ENCODE measurements at places on chromosomes 12 and 14.

DNA sequence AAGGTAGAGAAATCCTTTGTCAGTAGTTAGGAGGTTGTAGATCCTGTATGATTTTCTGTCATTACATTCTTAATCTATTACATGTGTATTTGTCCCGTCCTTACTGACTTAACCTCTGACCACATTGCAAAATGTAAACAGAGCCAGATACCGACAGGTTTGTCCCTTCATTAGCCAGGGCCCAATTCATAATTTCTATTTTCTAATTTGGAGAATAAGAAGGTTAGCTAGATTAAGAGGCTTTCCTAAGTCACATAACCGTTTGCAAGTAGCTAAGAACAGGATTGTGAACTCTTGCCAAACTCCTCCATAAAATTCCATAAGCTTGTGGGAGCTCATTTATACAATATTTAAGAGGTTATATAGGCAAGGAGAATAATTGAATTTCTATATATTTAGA, 352.6 kb downstream of the RAD51B start:
- no peak for DNase-seq

DNA sequence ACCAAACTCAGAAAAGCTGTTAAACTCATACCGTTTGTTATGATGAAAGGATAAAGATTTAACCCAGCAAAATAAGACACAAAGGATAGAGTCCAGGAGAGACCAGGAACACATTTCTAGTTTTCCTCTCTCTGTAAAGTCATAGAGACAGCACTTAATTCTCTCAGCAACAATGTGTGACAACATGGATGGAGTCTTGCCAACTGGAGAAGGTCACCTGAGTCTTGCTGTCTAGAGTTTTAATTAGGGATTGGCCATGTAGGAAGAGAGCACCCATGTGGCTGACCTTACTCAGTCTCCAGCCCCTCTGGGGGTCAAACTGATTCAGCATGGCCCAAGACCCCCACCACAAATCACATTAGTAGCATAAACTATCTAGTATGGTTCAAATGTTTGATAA, 151.0 kb upstream of the ATF7IP start:
- no peak for DNase-seq

DNA sequence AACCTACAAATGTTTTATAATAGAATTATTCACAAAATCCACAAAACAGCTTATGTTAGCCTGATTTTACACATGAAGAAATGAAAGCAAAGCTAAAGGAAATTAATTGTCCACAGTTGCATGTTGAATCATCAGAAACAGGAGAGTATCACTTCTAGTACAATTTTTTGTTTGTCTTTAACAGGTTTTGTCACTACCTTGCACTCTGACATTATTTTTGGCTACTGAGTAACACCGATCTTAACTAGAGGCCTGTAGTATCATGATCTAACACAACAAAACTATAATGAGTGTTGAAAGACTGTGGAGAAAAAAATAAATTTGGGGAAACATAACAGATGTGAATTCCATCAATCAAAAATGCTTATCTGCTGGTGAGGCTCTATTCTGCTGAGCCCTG, 60.1 kb downstream of the TAOK3 start:
- DNase-seq: no peak

DNA sequence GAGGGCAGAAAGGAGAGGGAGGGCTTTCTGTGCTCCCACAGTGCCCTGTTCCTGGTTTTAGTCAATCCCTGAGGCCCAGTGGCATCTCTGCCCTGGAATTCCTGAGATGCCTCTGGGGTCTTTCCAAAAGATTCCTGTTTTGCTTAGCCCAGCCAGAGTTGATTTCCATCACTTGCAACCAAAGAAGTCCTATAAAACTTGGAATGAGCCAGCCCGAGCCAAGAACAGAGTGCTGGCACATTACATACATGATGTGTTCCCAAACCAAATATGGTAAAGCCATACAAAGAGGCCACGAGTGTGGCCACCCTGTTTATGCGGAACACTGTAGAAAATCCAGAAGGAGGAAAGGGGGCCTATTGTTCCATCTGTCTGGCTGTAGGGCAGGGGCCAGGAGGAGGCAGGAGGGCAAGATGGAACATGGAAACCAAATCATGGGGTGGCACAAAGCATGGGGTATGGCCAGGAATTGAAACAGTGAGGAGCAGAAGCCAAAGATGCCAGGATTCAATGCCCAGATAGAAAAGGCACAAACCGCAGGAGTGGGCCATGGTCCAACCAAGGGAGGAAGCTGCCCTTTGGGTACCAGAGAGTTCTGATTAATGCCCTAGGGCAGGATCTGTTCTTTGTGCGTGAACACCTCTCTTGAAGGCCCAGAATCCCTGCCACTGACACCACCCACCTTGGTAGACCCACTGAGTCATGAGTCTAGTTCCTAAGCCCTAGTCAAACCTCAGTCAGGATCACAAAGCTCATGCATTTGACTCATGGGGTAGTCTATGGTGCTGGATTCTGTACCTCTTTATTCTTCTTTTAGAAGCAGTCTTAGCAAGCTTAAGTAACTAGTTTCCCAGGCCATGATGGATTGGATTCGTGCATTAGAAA, 75.2 kb downstream of the LRRC74A start:
- no peak for DNase-seq

- no peak for DNase-seq
Observed at GRCh38 chr14:105326568-105326867, 12.0 kb downstream of the PACS2 start.

GRCh38 chr12:19901841-19902240, 462.5 kb downstream of the AEBP2 start:
- DNase-seq: no peak

- no peak for DNase-seq
Observed at GRCh38 chr12:242496-242895, 20.1 kb downstream of the SLC6A13 start.

DNA sequence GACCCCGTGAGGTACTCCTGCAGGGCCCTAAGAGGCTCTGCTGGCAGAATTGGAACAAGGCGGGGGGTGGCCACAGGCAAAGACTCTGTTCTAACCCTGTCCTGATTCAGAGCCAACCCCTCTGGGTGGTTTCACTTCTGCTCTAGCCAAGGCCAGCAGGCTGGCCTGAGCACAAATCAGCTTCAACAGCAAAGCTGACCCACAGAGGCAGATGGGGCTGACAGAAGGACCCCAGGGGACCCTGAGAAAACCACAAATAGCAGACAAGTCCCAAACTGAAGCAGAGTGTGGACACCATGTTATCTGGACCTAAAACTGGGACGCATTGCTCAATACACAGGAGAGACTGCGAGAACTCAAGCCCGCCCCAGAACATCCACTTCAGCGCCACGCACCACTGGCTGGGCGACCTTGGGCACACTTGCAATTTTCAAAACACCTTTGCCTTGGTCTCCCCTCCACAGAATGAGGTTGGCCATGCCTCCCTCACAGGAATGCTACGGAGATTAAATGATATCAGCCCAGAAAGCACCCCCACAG, 76.4 kb upstream of the DICER1 start:
- DNase-seq: no peak

DNA sequence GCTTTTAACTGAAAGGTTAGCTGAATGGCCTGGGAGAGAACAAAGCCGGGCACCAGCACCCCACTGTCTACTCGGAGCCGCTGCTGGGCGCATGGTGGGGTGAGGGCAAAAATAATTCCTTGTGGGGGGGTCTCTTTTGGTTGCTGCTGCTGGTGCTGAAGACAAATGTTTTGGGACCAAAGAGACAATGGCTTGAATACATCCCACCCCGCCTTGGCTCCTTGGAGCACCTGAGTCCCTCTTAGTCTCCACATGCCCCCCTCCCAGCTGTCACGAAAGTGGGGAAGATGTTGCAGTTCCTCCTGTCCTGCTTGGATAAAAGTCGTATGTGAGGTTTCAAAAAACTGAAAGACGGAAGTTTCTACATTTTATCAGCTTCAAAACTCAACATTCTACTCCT, 85.0 kb downstream of the PIWIL1 start:
- no peak for DNase-seq

DNA sequence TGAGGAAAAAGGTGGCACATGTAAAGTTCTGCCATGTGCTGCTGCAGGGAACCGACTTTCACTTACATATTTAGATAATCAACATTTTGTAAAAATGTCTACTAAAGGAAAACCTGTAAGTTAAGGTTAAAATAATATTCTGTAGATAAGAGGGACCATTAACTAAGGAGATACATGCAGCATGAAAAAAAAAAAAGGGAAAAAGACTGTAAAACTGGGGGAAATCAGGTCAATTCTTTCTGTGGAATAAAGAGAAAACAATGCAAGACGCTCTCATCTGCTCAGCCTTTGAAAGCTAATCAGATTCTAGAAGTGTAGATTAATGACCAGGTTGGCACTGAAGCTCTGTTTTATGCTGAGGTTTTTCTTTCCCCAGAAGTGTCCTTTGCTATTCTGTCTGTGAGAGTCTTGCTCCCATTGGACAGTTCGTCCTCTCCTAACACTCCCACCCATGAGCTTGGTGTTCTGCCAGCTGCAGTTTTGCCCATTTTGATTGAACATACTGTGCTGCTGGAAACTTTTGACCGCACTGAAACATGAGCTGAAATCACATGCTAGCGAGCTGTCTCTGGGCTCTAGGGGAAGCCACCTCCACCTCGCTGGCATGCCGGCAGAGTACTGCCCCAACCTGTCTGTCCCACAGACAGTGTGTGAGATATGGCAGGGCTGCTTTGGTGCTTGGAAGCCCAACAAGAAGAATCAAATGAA, 39.7 kb downstream of the PPTC7 start:
- no peak for DNase-seq

DNA sequence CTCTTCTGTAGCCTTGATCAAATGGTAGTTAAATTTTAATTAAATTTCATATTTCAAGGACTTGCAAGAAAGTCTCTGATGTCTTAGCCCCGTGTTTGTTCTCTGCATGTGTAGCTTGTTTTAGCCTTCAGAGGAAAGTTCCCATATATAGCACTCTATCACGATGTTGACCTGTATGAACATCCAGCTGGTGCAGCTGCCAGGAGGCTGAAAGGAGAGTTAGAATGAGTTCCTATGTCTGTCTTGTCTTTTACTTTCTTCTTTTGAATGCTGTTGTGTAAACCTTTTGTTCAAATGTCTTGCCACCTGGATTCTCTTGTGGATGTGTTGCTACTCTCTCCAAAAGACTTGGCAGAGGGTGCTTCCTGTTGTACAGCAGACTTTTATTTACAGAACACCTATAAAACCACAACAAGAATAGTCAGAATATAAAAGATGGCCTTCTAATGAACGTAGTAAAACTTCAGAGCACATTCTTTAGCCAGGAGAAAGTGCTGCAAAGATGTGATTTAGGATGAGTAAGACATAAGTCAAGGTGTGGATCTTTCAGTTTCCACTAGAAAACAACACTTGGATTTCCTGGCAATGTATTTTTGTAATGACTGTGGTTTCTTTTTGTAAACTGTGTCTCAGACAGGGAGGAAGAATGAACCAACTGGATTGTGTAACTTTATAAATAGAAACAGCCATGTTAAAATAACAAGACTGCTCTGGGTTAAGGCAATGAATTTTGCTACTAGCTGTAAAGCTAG, 17.2 kb downstream of the NAV3 start:
- DNase-seq: no peak

- no peak for DNase-seq
Observed at GRCh38 chr12:30975581-30975980, 49.0 kb downstream of the TSPAN11 start.

GRCh38 chr12:70759161-70759918, 122.1 kb upstream of the PTPRB start:
- no peak for DNase-seq

DNA sequence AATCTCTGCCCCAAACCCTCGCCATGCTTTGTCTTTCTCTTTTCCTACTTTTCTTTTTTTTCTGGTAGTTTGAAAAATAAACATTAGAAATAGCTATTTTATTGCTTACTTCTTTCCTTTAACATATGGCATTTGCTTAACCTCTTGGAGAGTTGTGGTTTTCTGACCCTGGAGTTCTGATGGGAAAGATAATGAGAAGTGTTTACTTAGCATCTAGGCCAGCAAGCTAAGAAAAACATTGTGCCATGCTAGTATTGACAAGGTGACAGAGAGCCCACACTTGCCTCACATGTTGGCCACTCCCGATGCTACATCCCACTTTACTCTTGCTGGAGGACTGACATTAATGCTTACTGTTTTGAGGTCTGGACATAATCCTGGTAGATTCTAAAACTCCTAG, 886.2 kb downstream of the DIO2 start:
- DNase-seq: no peak

DNA sequence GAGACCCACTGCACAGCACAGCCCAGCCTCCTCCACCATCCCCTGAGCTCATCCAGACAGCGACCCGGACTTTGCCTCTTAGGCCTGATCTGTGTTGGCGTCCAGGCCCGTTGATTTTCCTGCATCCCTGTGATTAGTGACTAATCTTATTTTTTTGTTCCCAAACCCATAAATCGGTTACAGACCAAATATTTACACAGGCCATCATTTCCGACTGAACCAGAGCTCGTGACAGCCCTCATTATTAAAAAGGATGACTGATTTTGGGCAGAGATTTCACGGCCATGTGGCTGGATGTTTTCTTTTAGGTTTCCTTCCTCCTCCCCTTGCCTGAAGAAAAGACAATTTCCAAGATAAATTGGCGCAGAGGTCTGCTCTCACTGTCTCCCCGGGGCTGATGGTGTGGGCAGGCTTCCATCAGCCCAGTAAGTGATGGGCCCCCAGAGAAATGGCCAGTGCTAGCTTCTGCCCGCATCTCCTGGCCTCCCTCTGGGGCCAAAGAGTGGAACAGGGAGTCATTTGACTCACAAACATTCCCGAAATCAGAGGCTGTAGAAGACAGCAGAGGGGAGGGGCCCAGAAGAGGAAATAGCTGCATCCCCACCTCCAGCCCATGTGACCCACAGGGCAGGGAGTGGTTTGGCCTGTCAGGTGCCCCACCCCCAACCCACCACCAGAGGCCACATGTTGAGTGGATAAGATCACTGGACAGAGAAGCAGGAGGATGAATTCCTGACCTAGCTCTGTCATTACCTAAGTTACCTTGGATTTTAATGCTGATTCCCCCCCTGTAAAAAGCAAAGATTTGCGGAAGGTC, 283.5 kb downstream of the KSR2 start:
- DNase-seq: no peak

DNA sequence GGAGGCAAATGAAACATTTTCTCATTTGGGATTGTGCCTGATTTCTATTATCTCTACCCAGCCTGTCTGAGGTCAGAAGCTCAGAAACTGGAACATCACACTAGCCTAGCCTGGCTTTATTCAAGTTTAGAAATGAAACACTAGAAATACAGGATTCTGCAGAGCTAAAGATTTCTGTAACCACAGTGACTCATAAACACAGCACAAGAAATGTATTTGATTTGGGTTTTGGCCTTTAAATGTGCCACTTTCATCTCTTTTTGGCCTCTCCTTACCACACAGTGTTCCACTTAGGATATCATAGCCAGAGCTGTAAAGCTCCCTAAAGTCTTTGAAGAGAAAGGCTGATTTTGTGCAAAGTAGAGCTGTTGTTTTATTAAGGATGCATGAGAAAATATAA, 307.5 kb downstream of the EMP1 start:
- no peak for DNase-seq

DNA sequence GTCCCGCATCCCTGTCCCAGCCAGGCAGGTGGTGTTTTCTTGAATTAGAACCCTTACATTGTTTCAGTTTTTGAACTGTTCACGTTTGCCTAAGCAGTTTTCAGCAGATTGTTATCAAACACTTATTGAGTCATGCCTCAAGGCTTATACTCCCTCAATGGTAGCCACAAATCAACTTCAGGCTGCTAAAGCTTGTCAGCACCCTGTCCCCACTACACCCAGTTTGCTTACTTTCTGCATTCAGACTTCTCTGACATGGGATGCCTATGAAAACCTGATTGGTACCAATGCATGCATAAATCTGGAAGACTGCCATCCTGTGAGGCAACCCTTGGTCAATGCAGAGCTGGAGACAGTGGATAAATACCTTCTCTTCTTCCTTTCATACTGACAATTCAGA, 225.4 kb downstream of the BTG1 start:
- DNase-seq: no peak

- DNase-seq: no peak
Observed at GRCh38 chr12:4962539-4963486, 53.1 kb downstream of the KCNA1 start.

Data from stimulated activated CD8-positive, alpha-beta memory T cell treated with anti-CD3 and anti-CD28 coated beads, Interleukin-7, amount 100 ng/mL, for 4 hours (primary cell).